ENCODE measurements at places on chromosomes 2 and 18.

DNA sequence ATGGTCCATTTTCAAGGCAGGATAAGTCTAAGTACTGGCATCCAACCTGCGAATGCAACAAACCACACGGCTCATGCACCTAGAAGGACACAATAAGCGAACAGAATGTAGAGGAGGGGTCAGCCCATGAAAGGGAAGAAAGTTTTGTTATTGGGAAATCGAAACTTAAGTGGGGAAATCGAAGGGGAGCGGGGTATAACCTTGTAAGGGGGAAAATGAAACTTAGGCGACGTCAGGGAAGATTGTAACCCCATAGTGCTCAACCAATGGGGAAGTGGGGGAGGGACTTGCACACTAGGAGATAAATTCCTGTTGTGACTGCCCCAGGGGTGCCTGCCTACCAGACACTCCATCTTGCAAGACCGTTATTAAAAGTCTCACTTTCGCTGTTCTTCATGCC lies 15.6 kb upstream of the OTOF start:
- H3K27me3 ChIP-seq, result no peaks in the 10 kb centered on the region
- DNase-seq, result no peak
- H3K27ac ChIP-seq, result no peak overlapping the region
- no peaks in the 10 kb centered on the region for H3K4me1 ChIP-seq
- no peak overlapping the region for H3K4me3 ChIP-seq

DNA sequence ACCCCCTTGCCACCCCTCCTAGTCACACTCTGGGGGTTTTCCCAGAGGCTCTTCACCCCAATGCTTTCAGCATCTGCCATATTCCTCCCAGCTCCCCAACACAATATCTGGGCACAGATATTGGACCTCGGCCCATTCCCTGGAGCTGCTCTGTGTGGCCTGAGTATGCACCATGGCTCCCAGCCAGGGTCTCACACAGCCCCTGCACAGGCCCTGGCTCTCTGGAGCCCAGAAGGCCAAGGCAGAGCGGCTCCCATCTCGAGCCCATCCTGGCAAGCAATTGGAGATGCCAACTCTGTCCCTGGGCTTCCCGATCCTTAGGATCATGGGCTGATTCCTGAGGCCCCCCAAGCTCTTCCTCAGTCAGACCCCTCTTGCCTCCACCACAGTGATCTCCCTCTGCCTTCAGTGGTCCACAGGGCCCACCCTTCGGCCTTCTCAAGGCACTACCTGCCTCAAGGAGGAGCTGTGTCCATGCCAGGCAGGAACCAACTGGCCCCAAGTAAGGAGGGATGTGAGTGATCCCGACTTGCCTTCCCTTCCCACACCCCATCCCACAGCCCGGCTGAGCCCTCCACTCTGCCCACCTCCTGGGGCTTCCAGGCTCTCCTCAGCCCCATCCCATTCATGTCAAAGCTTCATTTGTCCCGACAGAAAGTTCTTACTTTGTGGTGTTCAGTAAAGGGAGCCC lies 62.7 kb downstream of the ADD2 start:
- no peaks in the 10 kb centered on the region for H3K27me3 ChIP-seq
- no peak overlapping the region for H3K4me3 ChIP-seq
- H3K36me3 ChIP-seq, result no peaks in the 10 kb centered on the region
- no peak for DNase-seq
- H3K27ac ChIP-seq, result no peak overlapping the region

GRCh38 chr2:202056611-202057010 lies 16.4 kb upstream of the KIAA2012 start:
- H3K27ac ChIP-seq, result no peak overlapping the region
- H3K36me3 ChIP-seq, result no peaks in the 10 kb centered on the region
- H3K4me1 ChIP-seq, result no peaks in the 10 kb centered on the region
- DNase-seq, result no peak

DNA sequence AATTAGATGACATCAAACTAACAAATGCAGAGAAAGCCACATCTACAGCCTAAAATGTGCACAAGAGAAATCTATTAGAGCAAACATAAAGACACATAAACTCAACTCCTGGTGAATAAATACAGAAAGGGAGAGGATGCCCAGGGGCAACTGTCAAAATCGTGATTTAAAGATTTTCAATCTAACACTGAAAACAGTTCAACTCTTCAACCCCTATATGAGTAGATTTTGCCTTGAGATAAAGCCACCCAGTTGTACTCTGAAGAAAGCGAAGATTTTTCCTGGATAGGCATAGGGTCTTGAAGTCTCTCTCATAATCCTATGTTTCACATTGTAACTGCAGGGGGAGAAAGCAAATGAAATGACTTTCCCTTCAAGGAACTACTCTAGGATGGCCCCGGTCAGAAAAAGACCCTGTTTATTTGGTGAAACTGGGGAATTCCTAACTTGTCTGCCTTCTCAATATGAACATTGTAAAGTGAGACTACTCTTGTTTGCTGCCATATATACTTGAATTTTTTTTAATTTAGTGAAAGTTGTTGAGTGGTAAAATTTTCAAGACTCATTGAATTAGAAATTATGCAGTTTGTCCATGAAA lies 226.7 kb downstream of the ERBB4 start:
- H3K4me3 ChIP-seq, result no peak overlapping the region
- no peak for DNase-seq
- H3K4me1 ChIP-seq, result no peaks in the 10 kb centered on the region
- H3K27ac ChIP-seq, result no peak overlapping the region
- no peaks in the 10 kb centered on the region for H3K36me3 ChIP-seq

DNA sequence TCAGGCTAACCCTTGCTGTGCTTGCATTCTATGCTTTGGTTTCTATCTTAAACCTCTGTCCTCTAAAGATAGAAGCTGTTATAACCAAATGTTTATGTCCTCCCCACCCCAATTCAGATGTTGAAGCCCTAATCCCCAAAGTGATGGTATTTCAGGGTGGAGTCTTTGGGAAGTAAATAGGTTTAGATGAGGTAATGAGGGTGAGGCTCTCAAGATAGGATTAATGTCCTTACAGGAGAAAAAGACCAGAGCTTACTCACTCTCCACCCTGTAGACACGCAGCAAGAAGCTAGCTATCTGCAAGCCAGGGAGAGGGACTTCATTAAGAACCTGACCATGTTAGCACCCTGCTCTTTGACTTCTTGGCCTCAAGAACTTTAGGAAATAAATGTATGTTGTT lies 362.5 kb downstream of the ERBB4 start:
- DNase-seq, result no peak
- no peak overlapping the region for H3K4me3 ChIP-seq
- no peaks in the 10 kb centered on the region for H3K27me3 ChIP-seq
- no peak overlapping the region for H3K27ac ChIP-seq
- H3K4me1 ChIP-seq, result peaks cover 3% of the 10 kb centered on the region

DNA sequence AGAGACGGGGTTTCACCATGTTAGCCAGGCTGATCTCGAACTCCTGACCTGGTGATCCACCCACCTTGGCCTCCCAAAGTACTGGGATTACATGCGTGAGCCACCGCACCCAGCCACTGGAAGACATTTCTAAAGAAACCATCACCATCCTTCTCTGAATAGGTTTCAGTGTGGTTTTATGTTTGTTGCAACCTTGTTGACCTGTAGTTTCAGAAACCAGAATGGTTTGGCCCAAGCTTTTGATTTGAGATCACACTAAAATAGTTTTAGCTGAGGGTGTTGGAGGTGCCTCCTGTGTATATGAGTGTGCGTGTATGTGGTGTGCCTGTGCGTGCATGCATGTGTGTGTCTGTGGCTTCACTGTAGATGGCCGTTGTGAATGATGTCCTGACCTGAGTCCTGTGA lies 26.2 kb downstream of the INPP4A start:
- no peak overlapping the region for H3K27ac ChIP-seq
- H3K4me3 ChIP-seq, result no peak overlapping the region
- peaks cover 14% of the 10 kb centered on the region for H3K4me1 ChIP-seq
- H3K27me3 ChIP-seq, result no peaks in the 10 kb centered on the region

GRCh38 chr2:216485237-216485636 lies 13.4 kb upstream of the RPL37A start:
- no peaks in the 10 kb centered on the region for H3K4me1 ChIP-seq
- H3K36me3 ChIP-seq, result no peaks in the 10 kb centered on the region
- DNase-seq, result no peak
- H3K4me3 ChIP-seq, result no peak overlapping the region

GRCh38 chr2:179886-180285 lies 83.9 kb downstream of the SH3YL1 start:
- no peak overlapping the region for H3K27ac ChIP-seq
- H3K4me1 ChIP-seq, result peaks cover 14% of the 10 kb centered on the region
- no peak overlapping the region for H3K4me3 ChIP-seq
- no peak for DNase-seq
- no peaks in the 10 kb centered on the region for H3K27me3 ChIP-seq

Data from testis (tissue), 5 donors.